ENCODE measurements at places on chromosomes 1 and 21.

- no peak overlapping the region for H3K4me3 ChIP-seq
- no peaks in the 10 kb centered on the region for H3K4me1 ChIP-seq
- no peaks in the 10 kb centered on the region for H3K27me3 ChIP-seq
- no peaks in the 10 kb centered on the region for H3K36me3 ChIP-seq
- no peak for DNase-seq
Measured at GRCh38 chr1:242556276-242556675, 31.8 kb upstream of the PLD5 start.

- H3K27ac ChIP-seq: no peak overlapping the region
- no peaks in the 10 kb centered on the region for H3K4me1 ChIP-seq
- DNase-seq: no peak
- H3K36me3 ChIP-seq: no peaks in the 10 kb centered on the region
- no peaks in the 10 kb centered on the region for H3K27me3 ChIP-seq
Measured at GRCh38 chr21:15431053-15431452, 298.7 kb upstream of the USP25 start.

DNA sequence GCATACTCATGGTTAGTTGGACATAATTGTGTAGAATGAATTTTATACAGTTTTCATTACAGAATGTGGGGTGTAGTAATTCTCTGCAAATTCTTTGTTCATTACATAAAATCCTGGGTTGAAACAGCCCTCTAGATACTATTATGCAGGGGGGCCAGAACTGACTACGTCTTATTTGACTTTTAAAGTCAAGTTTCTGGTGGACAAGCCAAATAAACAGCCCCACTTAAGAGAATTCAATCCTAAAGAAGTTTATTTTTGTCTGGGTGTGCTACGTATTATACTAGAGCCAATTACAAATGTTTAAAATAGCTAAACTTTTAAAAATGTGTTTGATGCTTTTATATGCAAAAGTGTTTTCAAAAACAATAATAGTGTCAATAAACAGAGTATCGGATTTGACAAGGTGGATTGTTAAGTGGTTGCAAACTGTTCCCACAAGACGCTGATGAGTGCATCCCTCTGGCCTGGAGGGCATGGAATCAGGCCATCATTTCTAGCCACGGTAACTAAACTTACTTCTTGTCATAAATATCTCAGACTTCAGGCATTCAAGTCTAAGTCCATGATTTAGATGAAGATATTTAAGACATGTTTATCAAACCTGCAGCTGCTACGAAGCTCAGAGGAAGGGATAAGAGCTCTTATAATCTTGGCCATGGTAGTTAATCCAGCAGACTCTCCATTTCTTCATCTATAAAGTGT, 646.3 kb downstream of the KIF26B start:
- H3K4me3 ChIP-seq: no peak overlapping the region
- DNase-seq: no peak
- H3K36me3 ChIP-seq: no peaks in the 10 kb centered on the region
- no peaks in the 10 kb centered on the region for H3K27me3 ChIP-seq
- no peak overlapping the region for H3K27ac ChIP-seq

GRCh38 chr1:57594002-57594401, 170.1 kb upstream of the DAB1 start:
- no peak for DNase-seq
- no peak overlapping the region for H3K27ac ChIP-seq
- H3K36me3 ChIP-seq: no peaks in the 10 kb centered on the region

DNA sequence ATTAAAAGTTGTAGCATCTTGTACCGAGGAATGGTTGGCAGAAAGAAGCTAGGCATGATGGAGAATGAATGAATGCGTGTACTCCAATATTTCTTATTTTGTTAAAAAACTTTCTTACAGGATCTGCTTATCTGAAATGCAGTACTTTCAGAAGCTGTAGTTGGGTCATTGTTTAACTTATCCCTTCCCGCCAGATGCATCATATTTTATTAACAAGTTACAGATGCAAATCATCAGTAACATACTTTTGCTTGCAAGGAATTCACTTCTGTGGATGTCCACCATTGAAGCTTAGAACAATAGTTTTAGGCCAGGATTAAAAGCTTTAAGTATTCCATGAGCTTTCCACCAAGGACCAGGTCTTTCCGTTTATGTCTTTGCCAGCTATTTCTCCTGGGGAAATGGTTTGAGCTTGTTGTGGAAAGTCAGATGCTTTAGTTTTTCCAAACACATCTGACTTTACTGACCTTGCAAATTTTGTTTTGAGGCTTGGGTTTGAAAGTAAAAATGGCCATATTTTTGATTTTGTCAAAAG, 65.4 kb downstream of the PATJ start:
- H3K4me1 ChIP-seq: peaks cover 16% of the 10 kb centered on the region
- peaks cover 7% of the 10 kb centered on the region for H3K36me3 ChIP-seq
- no peak for DNase-seq
- no peak overlapping the region for H3K27ac ChIP-seq
- no peaks in the 10 kb centered on the region for H3K27me3 ChIP-seq

DNA sequence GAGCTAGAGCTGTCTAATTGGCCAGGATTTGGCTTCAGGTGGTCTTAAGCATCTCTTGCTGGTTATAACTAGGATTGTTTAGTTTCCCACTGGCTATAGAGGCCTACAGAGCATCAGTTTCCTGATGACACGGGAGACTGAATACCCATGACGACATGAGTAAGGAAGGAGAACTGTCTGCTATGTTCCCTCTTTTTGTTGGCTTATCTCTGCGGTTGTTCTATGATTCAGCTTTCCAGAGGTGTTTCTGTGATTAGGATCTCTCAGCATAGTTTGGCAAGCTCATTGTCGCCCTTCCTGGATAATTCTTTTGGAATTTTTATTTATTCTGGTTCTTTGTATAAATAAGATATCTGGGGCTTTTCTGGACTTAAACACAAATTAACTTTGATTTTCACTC, 163.4 kb downstream of the OLFM3 start:
- H3K27me3 ChIP-seq: no peaks in the 10 kb centered on the region
- H3K4me1 ChIP-seq: no peaks in the 10 kb centered on the region
- no peak for DNase-seq
- no peak overlapping the region for H3K4me3 ChIP-seq

DNA sequence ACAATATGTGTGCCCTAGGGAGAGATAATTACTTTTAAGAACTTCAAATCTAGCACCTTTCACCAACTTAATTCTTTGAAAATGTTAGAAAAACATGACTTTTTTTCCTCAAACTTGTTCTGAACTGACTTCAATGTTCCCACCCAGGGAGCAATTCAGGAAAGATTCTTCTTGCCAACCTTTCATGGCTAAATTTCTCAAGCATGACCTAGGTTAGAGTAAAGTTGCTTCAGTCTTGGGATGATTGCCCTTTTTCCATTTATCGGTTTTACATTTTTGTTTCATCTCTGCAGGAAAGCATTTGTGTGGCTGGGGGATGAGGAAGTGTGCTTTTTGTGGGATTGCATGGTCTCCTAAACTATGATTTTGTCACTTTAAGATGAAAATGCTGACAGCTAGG, 647.7 kb downstream of the LTN1 start:
- DNase-seq: no peak
- no peaks in the 10 kb centered on the region for H3K4me1 ChIP-seq
- H3K36me3 ChIP-seq: no peaks in the 10 kb centered on the region
- H3K4me3 ChIP-seq: no peak overlapping the region

GRCh38 chr1:17359031-17359430, 13.0 kb upstream of the PADI6 start:
- no peak overlapping the region for H3K4me3 ChIP-seq
- H3K4me1 ChIP-seq: no peaks in the 10 kb centered on the region
- H3K36me3 ChIP-seq: no peaks in the 10 kb centered on the region
- H3K27me3 ChIP-seq: peaks cover 60% of the 10 kb centered on the region
- DNase-seq: no peak

GRCh38 chr1:78101514-78101913, 55.7 kb downstream of the GIPC2 start:
- peak; percentile 33 for DNase-seq
- peak overlapping the region; percentile 38 for H3K27ac ChIP-seq
- H3K36me3 ChIP-seq: no peaks in the 10 kb centered on the region
- H3K4me1 ChIP-seq: peaks cover 7% of the 10 kb centered on the region
- no peak overlapping the region for H3K4me3 ChIP-seq

- DNase-seq: no peak
- peak overlapping the region; percentile 28 for H3K4me3 ChIP-seq
- peak overlapping the region; percentile 95 for H3K27ac ChIP-seq
- H3K36me3 ChIP-seq: no peaks in the 10 kb centered on the region
Measured at GRCh38 chr1:153567621-153568366, 2.1 kb upstream of the S100A2 start.

DNA sequence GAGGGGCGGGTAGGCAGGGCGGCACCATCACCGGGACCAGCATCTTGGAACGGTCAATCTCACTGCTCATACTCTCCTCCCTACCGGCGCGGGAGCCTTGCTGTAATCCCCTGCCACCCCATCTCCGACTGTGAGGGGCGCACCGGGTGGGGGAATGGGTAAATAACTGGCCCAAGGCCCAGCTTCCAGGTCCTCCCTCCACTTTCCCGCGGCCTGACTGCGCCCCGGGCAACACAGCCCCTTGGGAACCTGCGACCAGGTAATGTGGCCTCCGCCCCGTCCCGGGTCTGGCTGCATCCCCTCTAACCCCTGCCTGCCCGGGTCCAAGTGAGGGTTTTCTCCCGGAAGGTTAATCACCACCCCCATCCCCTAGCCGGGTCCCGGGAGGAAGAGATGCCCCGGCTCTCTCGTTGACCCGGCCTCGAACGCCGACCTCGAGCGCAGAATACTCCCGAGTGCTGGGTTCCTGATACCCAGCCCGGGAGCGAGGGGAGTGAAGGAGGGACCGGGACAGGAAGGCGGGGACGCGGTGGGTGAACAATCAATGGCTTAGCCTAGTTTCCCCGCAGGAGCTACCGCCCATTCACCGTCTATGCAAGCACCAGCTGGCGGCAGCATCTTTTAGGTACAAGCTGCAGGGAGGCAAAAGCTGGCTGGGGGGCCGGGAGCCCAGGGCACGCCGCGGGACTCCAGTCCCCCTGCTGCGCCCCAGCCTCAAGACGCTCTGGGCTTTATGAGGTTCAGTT, 5.9 kb upstream of the LHX9 start:
- no peak for DNase-seq
- H3K4me3 ChIP-seq: peak overlapping the region; percentile 23
- no peak overlapping the region for H3K27ac ChIP-seq
- no peaks in the 10 kb centered on the region for H3K36me3 ChIP-seq
- no peaks in the 10 kb centered on the region for H3K27me3 ChIP-seq
- peaks cover 29% of the 10 kb centered on the region for H3K4me1 ChIP-seq

DNA sequence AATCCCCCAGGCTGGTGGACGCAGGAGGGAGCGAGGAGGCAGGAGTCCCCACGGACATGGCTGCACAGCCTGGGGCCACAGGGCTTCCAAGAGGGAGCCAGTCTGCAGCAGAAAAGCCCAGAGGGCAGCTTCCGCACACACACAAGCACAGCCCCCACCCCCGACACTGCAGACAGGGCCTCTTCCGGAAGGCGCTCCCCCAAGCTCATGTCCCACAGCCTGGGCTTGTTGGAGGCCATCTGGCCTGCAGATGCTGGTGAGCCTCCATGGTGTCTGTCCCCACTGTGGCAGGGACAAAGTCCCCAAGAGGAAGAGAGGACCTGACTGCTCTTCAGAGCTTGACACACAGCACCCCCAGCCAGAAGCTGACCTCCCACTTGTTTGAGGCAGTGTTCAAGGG, 13.4 kb upstream of the KIAA1614 start:
- H3K4me1 ChIP-seq: no peaks in the 10 kb centered on the region
- no peaks in the 10 kb centered on the region for H3K27me3 ChIP-seq
- DNase-seq: no peak
- no peak overlapping the region for H3K27ac ChIP-seq
- no peak overlapping the region for H3K4me3 ChIP-seq

GRCh38 chr1:12478612-12478985, 139.4 kb downstream of the DHRS3 start:
- H3K36me3 ChIP-seq: no peaks in the 10 kb centered on the region
- H3K4me3 ChIP-seq: no peak overlapping the region
- H3K27me3 ChIP-seq: no peaks in the 10 kb centered on the region
- H3K27ac ChIP-seq: peak overlapping the region; percentile 71
- peaks cover 59% of the 10 kb centered on the region for H3K4me1 ChIP-seq
- no peak for DNase-seq

- H3K27me3 ChIP-seq: no peaks in the 10 kb centered on the region
- no peaks in the 10 kb centered on the region for H3K36me3 ChIP-seq
- H3K4me1 ChIP-seq: peaks cover 30% of the 10 kb centered on the region
- no peak overlapping the region for H3K27ac ChIP-seq
Measured at GRCh38 chr1:207853372-207853757, 57.6 kb downstream of the CD34 start.

GRCh38 chr1:78005755-78006154, 1.0 kb downstream of the DNAJB4 start:
- no peak for DNase-seq
- no peaks in the 10 kb centered on the region for H3K27me3 ChIP-seq
- no peaks in the 10 kb centered on the region for H3K36me3 ChIP-seq
- H3K4me3 ChIP-seq: peak overlapping the region; percentile 78

GRCh38 chr1:198577444-198577843, 37.0 kb upstream of the ATP6V1G3 start:
- H3K27me3 ChIP-seq: no peaks in the 10 kb centered on the region
- H3K27ac ChIP-seq: no peak overlapping the region
- H3K4me1 ChIP-seq: no peaks in the 10 kb centered on the region
- no peaks in the 10 kb centered on the region for H3K36me3 ChIP-seq

DNA sequence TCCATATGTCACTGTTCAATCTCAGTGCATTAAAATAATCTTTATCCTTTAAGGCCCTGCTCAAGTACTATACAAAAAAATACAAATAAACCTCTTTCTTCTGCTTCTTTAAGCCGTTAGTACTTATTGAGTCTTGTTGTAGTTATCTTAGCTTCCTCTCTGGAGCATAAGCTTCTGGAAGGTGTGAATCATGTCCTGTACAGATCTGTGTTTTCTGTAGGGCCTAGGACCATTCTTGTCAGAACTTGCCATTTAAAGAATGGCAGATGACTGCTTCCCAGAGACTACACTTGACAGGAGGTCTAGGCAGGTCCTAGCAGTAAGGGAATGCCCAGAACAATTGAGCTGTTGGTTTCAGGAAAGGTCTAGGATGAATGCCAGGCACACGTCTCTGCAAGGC, 12.9 kb downstream of the NEK7 start:
- DNase-seq: no peak
- no peak overlapping the region for H3K27ac ChIP-seq
- peaks cover 21% of the 10 kb centered on the region for H3K4me1 ChIP-seq
- H3K27me3 ChIP-seq: no peaks in the 10 kb centered on the region
- no peak overlapping the region for H3K4me3 ChIP-seq

- no peaks in the 10 kb centered on the region for H3K27me3 ChIP-seq
- H3K36me3 ChIP-seq: no peaks in the 10 kb centered on the region
- H3K4me1 ChIP-seq: peaks cover 14% of the 10 kb centered on the region
Measured at GRCh38 chr1:44485934-44486460, 80.9 kb downstream of the RNF220 start.

DNA sequence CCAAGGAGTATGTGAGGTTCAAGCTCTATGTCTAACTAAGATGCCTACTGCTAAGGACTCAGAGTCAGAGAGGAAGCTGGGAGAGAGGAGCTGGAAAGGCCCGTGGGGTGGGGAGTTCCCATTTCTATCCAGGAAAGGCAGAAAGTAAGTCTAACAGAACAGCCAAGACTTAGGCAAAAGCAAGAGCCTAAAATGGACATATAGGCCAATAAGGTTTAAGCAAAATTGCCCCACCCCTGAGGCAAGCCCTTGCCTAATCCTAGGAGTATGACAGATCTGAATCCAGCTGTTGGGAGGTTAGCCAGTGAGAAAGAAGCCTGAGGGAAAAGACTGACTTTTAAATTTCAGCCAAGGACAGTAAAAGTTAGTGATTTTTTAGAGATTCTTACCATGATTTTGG, 1.6 kb upstream of the KLHDC9 start:
- DNase-seq: peak; percentile 77
- no peaks in the 10 kb centered on the region for H3K27me3 ChIP-seq
- peaks cover 6% of the 10 kb centered on the region for H3K36me3 ChIP-seq
- no peak overlapping the region for H3K27ac ChIP-seq
